ENCODE measurements at places on chromosomes 1 and 21.

GRCh38 chr1:236140705-236141446, 1.5 kb upstream of the GPR137B start:
- no peak for DNase-seq

- no peak for DNase-seq
Measured at GRCh38 chr21:15809818-15810217, 80.0 kb downstream of the USP25 start.

DNA sequence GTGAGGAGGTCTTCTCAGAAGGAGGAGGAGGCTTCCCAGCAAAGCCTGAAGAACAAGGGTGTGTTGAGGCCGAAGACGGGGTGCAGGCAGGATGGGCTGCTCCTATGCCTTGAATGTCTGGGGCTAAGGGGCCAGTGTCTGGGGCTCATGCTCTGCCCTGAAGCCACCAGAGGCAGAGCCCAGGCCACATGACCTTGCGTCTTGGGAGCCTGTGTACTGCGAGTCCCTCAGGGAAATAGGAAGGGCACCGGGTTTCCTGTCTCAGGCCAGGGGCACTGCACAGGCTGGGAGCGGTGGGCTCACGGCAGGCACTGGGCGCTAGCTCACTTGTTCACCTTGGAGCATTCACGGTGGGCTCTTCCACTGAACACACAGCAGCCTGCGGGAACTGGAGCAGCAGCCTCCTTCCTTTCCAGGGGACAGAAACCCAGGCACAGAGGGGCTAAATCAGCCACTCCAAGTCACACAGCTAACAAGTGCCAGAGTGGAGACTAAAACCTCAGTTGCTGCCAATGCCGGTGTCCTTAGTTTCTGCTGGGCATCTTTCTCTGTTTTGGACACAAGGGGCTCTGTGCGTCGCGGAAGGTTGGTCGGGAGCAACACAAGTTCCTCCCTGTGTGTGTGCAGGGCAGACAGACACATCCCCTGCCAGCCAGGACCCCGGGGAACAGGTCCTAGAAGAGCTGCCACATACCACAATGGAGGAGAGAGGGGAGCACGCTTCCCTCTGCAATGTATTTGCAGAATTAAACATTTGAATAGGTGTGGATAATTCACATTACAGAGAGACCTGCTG, 104.8 kb upstream of the C1orf174 start:
- no peak for DNase-seq

DNA sequence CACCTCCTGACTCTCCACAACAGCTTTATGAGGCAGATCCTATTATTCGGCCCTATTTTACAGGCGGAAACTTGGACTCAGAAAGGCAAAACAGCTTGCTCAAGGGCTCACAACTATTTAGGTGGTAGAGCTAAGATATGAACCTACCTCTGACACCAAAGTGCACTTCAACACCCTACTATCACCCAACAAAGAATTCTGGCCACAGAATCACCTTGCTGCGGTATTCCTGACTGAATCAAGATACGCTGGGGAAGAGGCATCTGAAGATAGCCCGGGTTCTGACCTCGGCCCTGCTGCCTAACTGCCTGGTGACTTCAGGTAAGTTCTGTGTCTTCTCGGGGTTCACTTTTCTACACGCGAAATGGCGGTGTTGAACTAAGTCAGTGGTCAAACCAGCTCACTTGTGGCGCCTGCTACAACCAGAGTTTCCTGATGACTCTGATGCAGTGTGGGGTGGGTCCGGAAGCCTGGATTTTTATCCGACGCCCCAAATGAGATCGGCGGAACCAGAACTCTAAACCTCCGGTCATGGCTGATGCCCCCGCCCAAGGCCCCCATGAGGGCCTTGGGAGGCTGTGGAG, 608 bp downstream of the PEF1 start:
- DNase-seq: no peak

GRCh38 chr1:172480431-172480830, 36.6 kb upstream of the PIGC start:
- DNase-seq: no peak

GRCh38 chr1:112956544-112957132, 642 bp upstream of the SLC16A1 start:
- DNase-seq: no peak

GRCh38 chr1:88528792-88529191, 155.3 kb upstream of the PKN2 start:
- no peak for DNase-seq

DNA sequence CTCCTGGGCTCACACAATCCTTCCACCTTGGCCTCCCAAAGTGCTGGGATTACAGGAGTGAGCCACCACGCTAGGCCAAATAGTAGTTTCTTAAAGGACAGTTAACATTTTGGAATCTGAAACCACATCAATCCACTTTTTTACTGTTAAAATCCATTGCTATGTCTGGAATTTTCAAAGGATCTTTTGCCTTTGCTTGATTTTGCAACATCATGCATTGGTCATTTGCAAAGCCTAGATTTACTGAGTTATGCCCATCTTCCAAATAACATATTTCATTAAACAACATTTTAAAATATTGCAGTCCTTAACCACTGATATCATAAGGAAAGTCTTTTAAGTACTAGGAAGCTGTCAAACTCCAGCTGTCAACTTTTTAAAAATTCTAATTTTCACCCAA, 3.3 kb downstream of the POGZ start:
- DNase-seq: no peak

DNA sequence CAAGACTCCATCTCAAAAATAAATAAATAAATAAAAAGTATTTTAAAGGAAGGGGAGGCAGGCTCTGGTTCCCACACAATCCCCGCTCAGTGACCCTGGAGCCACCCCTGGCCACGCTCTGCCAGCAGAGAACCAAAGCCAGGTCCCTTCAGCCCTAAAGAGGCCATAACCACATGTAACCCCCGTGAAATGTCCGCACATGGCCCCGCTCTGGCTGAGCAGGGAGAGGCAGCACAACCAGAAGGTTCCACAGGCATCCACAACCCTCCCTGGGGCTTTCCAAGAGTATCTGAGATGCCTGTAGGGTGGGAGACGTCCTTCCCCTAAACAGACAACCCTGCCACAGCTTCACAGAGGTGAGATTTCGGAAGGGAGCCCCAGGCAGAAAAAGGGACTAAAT, 1.4 kb upstream of the ARF1 start:
- no peak for DNase-seq

- DNase-seq: no peak
Measured at GRCh38 chr1:41435570-41436178, 48.8 kb downstream of the EDN2 start.

Measured in T1000 (cell line).